Type B pancreatic cell (in vitro differentiated cells): ENCODE measurements at places on chromosomes 13 and 19.
A peak's percentile ranks its signal among the peaks of the same experiment; 100 is the strongest.

- H3K27ac ChIP-seq = no peak overlapping the region
- DNase-seq = no peak
- H3K4me3 ChIP-seq = no peak overlapping the region
- H3K4me1 ChIP-seq = peaks cover 5% of the 10 kb centered on the region
- no peaks in the 10 kb centered on the region for H3K36me3 ChIP-seq
Observed at GRCh38 chr13:102191951-102192502, 209.8 kb downstream of the FGF14 start.

GRCh38 chr19:18946918-18947317 is 5.9 kb upstream of the HOMER3 start:
- H3K4me1 ChIP-seq = no peaks in the 10 kb centered on the region
- H3K27me3 ChIP-seq = peaks cover 8% of the 10 kb centered on the region
- H3K27ac ChIP-seq = no peak overlapping the region

GRCh38 chr19:50435627-50436026 is 2.9 kb downstream of the MYBPC2 start:
- DNase-seq = no peak
- H3K27me3 ChIP-seq = peaks cover 55% of the 10 kb centered on the region
- no peaks in the 10 kb centered on the region for H3K36me3 ChIP-seq

GRCh38 chr19:51427201-51427600 is 9.8 kb upstream of the SIGLEC10 start:
- H3K4me1 ChIP-seq = no peaks in the 10 kb centered on the region
- no peaks in the 10 kb centered on the region for H3K36me3 ChIP-seq
- H3K27me3 ChIP-seq = peaks cover 36% of the 10 kb centered on the region
- DNase-seq = no peak

DNA sequence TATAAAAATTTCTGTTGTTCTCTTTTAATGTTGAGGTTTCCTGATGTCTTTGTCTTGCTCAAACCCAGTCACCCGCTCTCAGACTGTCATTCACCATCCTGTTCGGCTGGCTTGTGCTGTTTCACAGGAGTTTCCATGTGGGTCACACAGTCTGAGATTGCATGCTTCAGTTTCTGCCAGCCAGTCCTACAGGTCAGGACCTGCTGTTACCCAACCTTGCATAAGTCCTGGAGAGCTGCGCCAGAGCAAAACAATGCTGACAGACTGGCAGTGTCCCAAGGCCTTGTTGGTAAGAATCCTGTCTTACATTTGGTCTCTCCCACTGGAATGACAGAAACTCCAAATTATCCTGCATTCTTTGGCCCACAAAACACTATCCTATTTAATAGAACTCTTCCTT is 340.0 kb upstream of the SLITRK5 start:
- no peak for DNase-seq
- H3K27ac ChIP-seq = peak overlapping the region; percentile 59

GRCh38 chr19:38324431-38324830 is 4.8 kb downstream of the KCNK6 start:
- H3K36me3 ChIP-seq = peaks cover 5% of the 10 kb centered on the region
- DNase-seq = no peak
- H3K27me3 ChIP-seq = peaks cover 30% of the 10 kb centered on the region
- H3K27ac ChIP-seq = no peak overlapping the region

- H3K27me3 ChIP-seq = no peaks in the 10 kb centered on the region
- H3K4me3 ChIP-seq = no peak overlapping the region
- H3K4me1 ChIP-seq = peaks cover 34% of the 10 kb centered on the region
- no peak for DNase-seq
Observed at GRCh38 chr13:97121894-97122293, 100.2 kb upstream of the MBNL2 start.

DNA sequence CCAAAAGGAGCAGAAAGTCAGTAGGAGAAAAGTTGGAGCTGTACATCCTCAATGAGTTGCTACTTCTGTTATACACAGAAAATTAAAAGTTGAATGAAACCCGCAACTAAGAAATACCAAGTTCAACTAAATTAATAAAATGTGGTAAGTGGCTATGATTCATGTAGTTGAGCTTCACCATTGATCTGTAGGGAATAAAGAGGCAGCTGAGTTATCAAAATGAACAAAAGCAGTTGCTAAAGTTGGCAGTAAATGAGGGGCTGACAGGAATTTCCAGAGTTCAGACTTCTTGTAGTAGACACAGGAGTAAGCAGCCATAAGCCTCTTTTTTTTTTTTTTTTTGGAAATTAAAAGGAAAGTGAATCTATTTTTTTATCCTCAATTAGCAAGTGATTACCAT is 234.6 kb downstream of the POSTN start:
- H3K36me3 ChIP-seq = no peaks in the 10 kb centered on the region
- no peak overlapping the region for H3K27ac ChIP-seq
- H3K27me3 ChIP-seq = no peaks in the 10 kb centered on the region
- H3K4me1 ChIP-seq = no peaks in the 10 kb centered on the region
- no peak overlapping the region for H3K4me3 ChIP-seq
- DNase-seq = no peak

- peak overlapping the region; percentile 22 for H3K4me3 ChIP-seq
- peaks cover 15% of the 10 kb centered on the region for H3K27me3 ChIP-seq
- peak overlapping the region; percentile 62 for H3K27ac ChIP-seq
- H3K4me1 ChIP-seq = peaks cover 21% of the 10 kb centered on the region
- DNase-seq = no peak
- no peaks in the 10 kb centered on the region for H3K36me3 ChIP-seq
Observed at GRCh38 chr13:30388406-30389283, 33.6 kb upstream of the UBE2L5 start.

- no peaks in the 10 kb centered on the region for H3K27me3 ChIP-seq
- DNase-seq = no peak
- H3K4me3 ChIP-seq = peak overlapping the region; percentile 42
Observed at GRCh38 chr13:24271601-24272451, 37.6 kb upstream of the C1QTNF9 start.

DNA sequence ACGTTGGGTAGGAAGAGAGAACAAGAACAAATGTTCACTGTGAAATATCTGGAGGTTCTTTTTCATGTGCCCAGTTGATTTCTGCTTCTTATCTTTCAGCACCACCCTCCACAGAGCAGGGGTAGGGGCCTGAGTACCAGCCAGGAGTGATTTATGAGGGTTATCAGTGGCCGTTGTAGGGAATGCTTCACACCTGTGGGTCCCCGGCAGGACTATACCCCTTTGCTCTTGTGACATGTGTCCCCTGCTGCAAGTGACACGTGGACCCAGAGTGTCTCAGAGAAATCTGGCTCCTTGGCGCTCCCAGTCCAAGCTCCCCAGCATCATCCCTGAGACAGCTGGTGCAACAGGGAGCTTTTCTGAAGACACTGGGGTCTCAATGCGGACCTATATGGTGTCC is 29.7 kb downstream of the SIAH3 start:
- H3K4me3 ChIP-seq = no peak overlapping the region
- H3K36me3 ChIP-seq = no peaks in the 10 kb centered on the region
- peaks cover 10% of the 10 kb centered on the region for H3K4me1 ChIP-seq
- DNase-seq = no peak
- H3K27ac ChIP-seq = no peak overlapping the region

DNA sequence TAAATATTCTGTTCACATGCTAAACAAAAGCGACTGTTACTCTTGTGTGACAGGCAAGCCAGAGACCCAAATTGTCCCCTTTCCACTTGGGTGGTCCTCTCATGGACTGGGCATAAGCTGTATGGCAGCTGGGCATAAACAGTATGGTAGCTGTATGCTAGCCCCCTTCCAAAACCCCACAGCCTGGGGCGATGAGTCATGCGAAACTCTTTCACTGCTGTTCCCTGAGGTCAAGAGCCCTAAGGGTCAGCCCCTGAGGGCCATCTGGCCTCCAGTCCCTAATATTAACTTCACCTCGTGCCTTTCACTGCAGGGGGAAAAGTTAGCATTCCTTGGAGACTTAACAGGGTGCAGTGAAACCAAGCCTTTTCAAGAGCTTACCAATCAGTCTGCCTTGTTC is 45.6 kb upstream of the ZNF562 start:
- H3K27ac ChIP-seq = no peak overlapping the region
- DNase-seq = no peak
- H3K4me3 ChIP-seq = no peak overlapping the region
- H3K27me3 ChIP-seq = no peaks in the 10 kb centered on the region
- H3K36me3 ChIP-seq = no peaks in the 10 kb centered on the region
- peaks cover 5% of the 10 kb centered on the region for H3K4me1 ChIP-seq

DNA sequence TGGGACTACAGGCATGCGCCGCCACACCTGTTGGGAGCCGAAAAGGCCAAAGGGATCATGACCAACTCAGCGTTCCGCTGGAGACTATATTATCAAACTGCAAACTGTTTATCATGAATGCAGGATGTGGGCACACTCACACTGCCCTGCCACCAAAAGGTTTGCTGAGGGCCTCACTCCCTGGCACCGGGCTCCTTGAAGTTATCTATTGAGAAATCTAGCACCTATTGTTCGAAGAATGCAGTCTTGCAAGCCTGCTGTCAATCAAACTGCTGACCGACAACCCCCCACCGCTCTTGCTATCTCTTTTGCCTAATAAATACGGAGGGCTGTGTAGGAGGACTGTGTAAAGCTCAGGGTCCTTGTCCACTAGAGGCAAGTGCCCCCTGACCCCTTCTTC is 5.2 kb upstream of the ZNF836 start:
- peak overlapping the region; percentile 38 for H3K4me3 ChIP-seq
- peak overlapping the region; percentile 75 for H3K27ac ChIP-seq
- H3K36me3 ChIP-seq = no peaks in the 10 kb centered on the region
- DNase-seq = no peak
- H3K4me1 ChIP-seq = peaks cover 4% of the 10 kb centered on the region

GRCh38 chr13:104098421-104098820 is 1032.2 kb upstream of the SLC10A2 start:
- no peaks in the 10 kb centered on the region for H3K27me3 ChIP-seq
- H3K4me1 ChIP-seq = no peaks in the 10 kb centered on the region
- no peaks in the 10 kb centered on the region for H3K36me3 ChIP-seq
- no peak overlapping the region for H3K27ac ChIP-seq

DNA sequence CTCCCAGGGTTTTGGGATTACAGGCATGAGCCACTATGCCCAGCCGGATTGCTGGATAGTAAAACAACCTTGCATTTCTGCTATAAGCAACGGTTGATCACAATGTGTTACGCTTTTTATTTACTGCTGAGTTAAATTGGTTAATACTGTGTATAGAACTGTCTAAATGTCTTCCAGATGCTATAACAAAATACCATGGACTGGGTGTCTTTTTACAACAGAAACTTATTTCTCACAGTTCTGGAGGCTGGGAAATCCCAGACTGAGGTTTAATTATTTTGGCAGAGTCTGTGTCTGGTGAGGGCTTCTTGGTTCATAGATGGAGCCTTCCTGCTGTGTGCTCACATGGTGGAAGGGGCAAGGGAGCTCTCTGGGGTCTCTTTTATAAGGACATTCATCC is 65.5 kb downstream of the ING1 start:
- no peak overlapping the region for H3K4me3 ChIP-seq
- H3K27me3 ChIP-seq = no peaks in the 10 kb centered on the region
- H3K27ac ChIP-seq = no peak overlapping the region
- H3K36me3 ChIP-seq = no peaks in the 10 kb centered on the region

- no peak overlapping the region for H3K27ac ChIP-seq
- H3K4me1 ChIP-seq = peaks cover 11% of the 10 kb centered on the region
- no peaks in the 10 kb centered on the region for H3K27me3 ChIP-seq
- DNase-seq = no peak
- H3K36me3 ChIP-seq = no peaks in the 10 kb centered on the region
Observed at GRCh38 chr19:58332697-58333096, 5.9 kb downstream of the ZSCAN22 start.

DNA sequence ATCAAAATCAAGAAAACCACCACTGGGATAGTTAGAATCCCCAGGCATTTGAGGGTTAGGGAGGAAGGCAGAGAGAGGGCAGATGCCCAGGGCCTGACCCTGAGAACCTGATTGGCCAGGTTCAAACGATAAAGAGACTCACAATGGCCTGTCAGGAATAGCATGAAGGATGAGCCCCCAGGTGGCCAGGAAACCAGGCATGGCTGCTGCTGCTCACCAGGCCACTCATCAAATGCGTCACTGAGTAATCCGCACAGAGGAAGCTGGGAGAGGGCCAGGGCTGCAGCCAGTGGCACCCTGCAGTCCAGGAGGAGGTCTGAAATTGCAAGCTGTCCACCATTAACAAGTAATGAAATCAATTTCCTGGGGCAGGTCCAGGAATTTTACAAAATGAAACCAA is 111.3 kb downstream of the KATNAL1 start:
- no peaks in the 10 kb centered on the region for H3K36me3 ChIP-seq
- H3K27ac ChIP-seq = no peak overlapping the region
- no peak for DNase-seq
- no peaks in the 10 kb centered on the region for H3K27me3 ChIP-seq

DNA sequence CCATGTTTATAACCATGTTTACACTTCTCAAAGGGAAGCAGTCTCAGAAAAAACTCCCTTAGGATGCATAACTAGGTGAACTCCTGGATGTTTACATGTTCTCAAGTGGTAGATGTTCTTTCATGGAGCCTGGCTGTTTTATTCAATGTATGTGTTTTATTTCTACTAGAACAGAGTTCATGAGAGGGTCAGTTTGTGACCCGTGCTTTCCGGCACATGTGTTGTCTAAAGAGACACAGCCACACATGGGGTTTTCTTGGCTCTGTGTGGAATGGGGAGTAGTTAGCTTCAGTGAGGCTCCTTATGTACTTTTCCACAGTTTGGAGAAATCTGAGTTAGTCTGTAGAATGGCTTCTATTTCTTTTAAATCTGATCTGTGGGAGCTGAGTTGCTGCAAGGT is 60.9 kb downstream of the ATP8A2 start:
- no peak overlapping the region for H3K4me3 ChIP-seq
- H3K27ac ChIP-seq = peak overlapping the region; percentile 31
- H3K4me1 ChIP-seq = peaks cover 8% of the 10 kb centered on the region
- no peaks in the 10 kb centered on the region for H3K27me3 ChIP-seq

GRCh38 chr19:47391510-47392223 is 27.7 kb downstream of the MEIS3 start:
- peak overlapping the region; percentile 65 for H3K27ac ChIP-seq
- no peaks in the 10 kb centered on the region for H3K36me3 ChIP-seq
- no peaks in the 10 kb centered on the region for H3K4me1 ChIP-seq

- DNase-seq = no peak
- H3K4me3 ChIP-seq = peak within 1 kb of the TSS; percentile 88
- H3K27me3 ChIP-seq = no peaks in the 10 kb centered on the region
- H3K4me1 ChIP-seq = peaks cover 4% of the 10 kb centered on the region
- no peaks in the 10 kb centered on the region for H3K36me3 ChIP-seq
- H3K27ac ChIP-seq = peak within 1 kb of the TSS; percentile 87
Observed at GRCh38 chr19:54172471-54173358, at the start of gene TMC4. Gene TMC4 (minus strand): TSS chr19:54173160. CDS start chr19:54173117, 43 bp downstream.

GRCh38 chr19:21839976-21840375 is 4.0 kb upstream of the ZNF43 start:
- DNase-seq = no peak
- peaks cover 38% of the 10 kb centered on the region for H3K36me3 ChIP-seq
- H3K4me1 ChIP-seq = peaks cover 3% of the 10 kb centered on the region
- no peak overlapping the region for H3K27ac ChIP-seq
- H3K27me3 ChIP-seq = no peaks in the 10 kb centered on the region

DNA sequence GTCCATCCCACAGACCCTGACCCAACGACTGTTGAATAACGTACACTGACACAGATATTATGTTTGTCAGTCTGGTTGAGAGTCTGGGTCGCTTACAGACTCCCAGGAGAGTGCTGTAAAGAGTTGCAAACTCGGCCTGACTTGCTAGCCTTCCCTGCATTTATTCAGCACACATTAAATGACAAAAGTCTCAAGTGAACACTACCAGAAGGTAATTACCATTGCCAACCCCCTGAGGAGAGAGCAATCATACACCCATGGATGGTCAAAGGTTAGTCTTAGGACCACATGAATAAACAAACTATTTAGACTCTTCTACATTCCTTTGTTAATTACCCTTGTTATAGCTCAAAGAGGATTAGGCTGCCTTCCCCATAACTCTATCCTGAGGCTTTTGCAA is 1048.6 kb downstream of the PCDH17 start:
- H3K27ac ChIP-seq = no peak overlapping the region
- no peaks in the 10 kb centered on the region for H3K27me3 ChIP-seq
- H3K4me1 ChIP-seq = no peaks in the 10 kb centered on the region
- no peak for DNase-seq

GRCh38 chr19:44753932-44754749 is 5.6 kb downstream of the BCL3 start:
- H3K4me3 ChIP-seq = peak overlapping the region; percentile 82
- peaks cover 38% of the 10 kb centered on the region for H3K4me1 ChIP-seq
- peak overlapping the region; percentile 84 for H3K27ac ChIP-seq
- DNase-seq = no peak
- H3K27me3 ChIP-seq = peaks cover 49% of the 10 kb centered on the region
